Colonic mucosa (tissue), 4 donors: ENCODE measurements at places on chromosomes 3 and 15. TPM values are rescaled to one million over a fixed set of nuclear protein-coding genes. Genes with fewer than 3 reads are reported as not detected.

DNA sequence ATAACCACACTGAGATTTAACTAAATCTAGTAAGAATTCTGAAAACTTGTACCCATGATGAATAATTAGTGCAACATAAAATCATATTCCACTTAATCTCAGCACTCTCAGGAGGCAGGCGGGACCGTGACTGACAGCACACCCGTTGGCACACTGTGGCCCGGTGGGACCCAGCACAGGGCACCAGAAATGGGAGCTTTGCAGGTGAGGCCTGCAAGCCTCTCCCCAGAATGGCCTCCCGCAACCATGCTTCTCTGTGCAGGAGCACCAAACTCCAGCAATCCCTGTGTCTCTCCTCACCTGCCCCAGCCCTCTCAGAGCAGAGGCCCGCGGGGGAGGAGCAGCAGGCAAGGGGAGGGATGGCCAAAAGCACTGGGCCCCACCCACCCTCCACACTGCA is 31.5 kb upstream of the OCA2 start:
- no peak for DNase-seq

The SMCO1 gene
- not detected for total RNA-seq

GRCh38 chr15:62472616-62473299 is 307.7 kb upstream of the C2CD4B start:
- peak; percentile 54 for DNase-seq

- DNase-seq = no peak
Observed at GRCh38 chr15:100968050-100968966, 49.2 kb downstream of the LRRK1 start.

- DNase-seq = peak; percentile 64
Observed at GRCh38 chr3:129439226-129439816, 427 bp downstream of the MBD4 start.

DNA sequence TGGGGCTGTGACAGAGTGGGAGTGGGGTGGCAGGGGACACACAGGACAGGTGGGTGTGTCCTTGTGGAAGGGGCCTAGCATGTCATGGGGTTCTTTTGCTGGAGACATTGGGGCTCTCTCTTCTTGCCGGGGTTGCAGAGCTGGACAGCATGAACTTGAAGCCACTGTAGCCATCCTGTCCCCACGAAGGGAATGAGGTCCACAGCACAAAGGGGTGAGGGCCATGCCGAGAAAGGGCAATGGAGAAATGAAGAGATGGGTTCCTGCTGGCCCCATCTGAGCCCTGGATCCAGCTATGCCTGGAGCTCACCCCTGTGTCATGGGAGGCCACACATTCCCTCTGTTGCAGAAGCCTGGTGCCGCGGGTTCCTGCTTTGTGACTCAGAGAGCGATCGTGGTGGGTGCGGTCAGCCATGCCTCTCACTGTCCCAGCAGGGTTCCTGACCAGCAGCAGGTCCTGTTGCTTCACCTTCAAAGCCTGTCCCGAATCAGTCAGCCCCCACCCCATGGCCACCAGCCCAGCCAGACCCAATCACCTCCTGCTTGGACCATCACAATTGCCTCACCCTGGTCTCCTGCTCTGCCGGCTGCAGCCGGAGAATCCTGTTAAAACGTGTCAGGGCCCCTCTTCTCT is 50.0 kb downstream of the DNAJB8 start:
- DNase-seq = no peak

DNA sequence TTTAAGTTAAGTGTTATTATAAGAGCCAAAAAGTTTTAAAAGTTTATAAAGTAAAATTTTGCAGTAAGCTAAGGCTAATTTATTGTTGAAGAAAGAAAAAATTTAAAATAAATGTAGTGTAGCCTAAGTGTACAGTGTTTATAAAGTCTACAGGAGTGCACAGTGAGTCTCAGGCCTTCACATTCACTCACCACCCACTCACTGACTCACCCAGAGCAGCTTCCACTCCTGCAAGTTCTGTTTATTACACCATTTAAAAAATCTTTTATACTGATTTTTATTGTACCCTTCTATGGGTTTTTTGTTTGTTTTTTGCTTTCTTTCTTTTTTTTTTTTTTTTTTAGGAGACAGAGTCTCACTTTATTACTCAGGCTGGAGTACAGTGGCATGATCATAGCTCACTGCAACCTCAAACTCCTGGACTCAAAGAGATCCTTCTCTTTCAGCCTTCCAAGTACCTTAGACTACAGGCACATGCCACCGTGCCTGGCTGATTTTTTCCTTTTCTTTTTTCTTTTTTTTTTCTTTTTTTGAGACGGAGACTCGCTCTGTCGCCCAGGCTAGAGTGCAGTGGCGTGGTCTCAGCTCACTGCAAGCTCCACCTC is 25.9 kb downstream of the CSTA start:
- peak; percentile 36 for DNase-seq

DNA sequence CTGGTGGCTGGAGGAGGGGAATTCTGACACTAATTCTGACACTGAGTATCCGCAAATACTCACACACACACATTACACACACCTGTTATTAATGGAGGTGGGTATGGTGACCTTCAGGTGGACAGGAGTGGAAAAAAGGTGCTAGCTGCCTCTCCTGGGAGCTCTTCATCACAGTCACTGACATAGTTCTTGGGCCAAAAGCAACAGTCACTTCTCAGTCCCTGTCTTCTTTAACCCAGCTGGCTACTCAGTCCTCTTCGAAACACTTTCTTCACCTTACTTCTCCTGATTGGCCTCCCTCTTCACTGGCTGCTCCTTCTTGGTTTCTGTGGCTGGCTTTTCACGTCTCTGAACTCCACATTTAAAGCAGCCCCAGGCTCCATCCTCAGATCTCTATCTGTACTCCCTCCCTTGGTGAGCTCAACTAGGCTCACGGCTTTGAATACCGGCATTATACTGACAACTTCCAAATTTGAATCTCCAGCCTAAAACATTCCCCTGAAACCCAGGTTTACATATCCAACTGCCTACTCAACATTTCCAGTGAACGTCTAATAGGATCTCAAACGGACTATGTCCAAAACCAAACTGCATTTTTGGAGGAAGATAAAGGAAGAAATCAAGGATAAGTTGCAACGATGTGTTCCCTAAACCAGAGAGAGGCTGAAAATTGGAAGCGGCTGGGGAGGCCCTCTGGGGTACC is 53.2 kb upstream of the HEG1 start:
- no peak for DNase-seq

DNA sequence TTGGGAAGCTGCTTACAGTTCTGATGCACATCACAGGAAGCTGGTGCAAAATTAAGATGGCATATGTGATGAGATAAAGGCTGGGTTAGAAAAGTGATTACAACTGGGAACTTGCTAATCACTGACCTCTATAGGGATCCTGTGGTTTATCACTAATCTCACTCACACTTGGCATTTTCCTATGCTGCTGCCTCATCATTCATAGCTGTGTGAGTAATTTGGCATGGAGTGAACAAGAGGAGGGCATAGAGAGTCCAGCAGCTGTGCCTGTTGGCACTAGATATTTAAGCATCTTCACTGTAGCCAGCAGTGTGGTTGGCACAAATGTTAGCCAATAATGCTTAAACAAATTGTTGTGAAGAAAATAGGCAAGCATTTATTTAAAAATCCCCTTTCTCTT is 217.7 kb upstream of the CGNL1 start:
- no peak for DNase-seq

- DNase-seq = no peak
Observed at GRCh38 chr3:42653303-42653559, 266 bp upstream of the ZBTB47 start.

GRCh38 chr3:42652611-42653302 is 740 bp upstream of the ZBTB47 start:
- DNase-seq = peak; percentile 75

The TGM5 gene
- total RNA-seq = not detected

GRCh38 chr3:149186219-149186618 is 35.4 kb downstream of the CP start:
- DNase-seq = no peak

DNA sequence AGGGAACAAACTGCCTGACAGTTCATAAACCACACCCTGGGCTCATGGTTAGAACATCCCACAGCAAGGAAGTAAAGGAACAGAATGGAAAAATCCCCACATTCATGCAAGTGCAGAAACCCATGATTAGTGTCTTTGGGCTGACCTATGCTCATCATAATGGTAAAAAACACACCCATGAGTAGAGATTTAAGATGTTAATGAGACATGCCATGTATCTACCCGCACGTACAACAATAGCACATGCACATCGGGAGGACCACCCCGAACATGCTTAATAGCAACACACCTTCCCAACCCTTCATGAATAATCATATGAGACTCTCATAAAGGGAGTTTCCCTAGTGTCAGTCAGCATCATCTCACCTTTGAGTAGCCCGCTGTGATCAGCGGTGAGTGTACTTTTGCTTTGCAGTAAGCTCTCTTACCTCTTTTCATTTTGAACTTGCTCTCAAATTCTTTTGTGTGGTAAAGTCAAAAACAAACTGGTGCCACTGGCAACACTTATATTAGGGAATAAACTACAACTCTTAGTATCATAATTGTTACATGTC is 23.2 kb downstream of the ZBED2 start:
- DNase-seq = no peak

The EFL1 gene
- 38.9 TPM for total RNA-seq

The CACNA2D3 gene
- total RNA-seq = 0.42 TPM

The XPC gene
- total RNA-seq = 23.3 TPM

The HHATL gene
- 1.2 TPM for total RNA-seq

GRCh38 chr3:17137321-17137826 is 252.6 kb downstream of the PLCL2 start:
- DNase-seq = no peak

DNA sequence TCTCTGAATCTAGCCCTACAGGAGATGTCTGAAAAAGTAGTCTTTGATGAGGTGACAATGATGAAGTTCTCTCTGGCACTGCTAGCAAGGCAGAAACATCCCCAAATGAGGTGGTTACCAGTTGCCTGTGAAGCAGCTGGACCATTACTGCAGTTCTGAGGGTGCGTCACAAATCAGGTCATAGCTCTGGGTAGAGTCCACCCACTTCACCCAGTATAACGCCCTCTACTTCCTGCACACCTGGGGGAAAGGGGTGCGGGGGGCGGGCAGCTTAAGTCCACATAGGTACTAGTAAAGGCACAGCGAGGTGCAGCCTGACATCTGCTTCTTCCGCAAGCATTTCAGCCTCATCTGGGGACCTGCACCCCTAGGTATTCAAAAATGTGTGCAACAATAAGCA is 13.4 kb upstream of the SATB1 start:
- DNase-seq = no peak

DNA sequence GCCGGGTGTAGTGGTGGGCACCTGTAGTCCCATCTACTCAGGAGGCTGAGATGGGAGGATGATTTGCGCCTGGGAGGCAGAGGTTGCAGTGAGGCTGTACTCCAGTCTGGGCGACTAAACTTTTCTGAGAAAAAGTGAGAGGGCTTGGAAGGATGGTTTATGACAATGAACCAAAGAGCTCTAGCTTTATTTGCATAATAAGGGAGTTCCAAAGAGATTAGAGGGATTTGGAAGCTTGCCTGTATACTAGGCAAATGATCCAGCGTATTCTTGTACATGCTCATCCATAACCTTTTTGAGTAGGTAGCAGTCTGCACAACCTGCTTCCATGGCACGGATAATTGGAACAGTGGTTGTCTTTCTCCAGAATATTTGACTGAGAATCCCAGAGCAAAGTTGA is 251.1 kb downstream of the CHL1 start:
- DNase-seq = no peak

The CTXND1 gene
- total RNA-seq = 0.12 TPM

DNA sequence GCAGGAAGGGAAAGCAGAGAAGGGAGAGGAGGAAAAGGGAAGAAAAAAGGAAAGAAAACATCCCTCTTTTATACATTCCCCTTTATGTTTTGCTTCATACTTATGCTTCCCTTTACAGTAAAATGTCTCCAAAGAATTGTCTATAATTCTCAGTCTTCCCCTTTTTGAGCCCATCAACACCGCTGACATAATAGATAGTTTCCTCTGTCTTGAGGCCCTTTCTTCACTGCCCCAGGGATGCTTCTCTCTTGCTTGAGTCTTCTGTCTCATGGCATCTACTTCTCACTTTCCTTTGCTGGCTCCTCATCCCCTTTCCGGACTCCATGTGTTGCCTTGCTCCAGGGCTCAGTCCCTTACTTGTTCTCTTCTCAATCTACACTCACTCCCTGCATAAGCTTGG is 99.7 kb upstream of the DAZL start:
- DNase-seq = no peak

DNA sequence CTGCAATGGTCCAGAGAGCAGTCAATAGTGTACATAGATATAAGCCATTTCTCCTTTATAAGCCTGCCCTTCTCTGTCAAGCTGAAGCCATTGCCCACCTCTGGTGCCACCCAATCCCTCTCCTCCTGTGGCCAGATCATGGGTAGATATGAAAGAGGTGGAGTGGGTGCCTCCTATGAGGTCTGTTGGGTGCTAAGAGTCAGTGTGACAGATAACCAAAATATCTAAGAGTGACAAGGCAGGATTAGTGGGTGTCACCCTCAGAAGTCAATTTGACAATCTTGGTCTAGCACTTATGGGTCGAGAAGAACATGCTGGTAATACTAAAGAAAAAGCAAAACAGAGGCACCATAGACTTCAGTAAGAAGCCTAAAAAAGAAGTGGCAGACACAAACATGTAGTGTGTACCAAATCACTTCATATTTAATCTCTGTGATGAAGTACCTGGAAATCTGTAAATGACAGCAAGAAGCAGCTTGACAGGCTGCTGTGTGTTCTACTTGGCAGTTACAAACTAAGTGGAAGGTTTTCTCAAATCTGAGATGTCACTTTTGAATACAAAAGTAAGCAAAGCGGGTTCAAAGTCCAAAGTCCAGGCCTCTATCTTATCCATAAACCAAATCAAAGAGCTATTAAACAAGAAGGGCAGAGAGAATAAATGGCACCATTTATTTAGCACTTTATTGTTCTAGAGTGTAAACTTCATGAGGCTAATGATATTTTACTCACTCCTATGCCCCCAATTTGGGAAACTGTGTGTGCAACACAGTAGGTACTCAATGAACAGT is 118.9 kb upstream of the EOMES start:
- DNase-seq = no peak

The SLC9C1 gene
- total RNA-seq = 0.15 TPM

GRCh38 chr3:138296639-138297038 is 33.0 kb downstream of the NME9 start:
- DNase-seq = no peak

- DNase-seq = no peak
Observed at GRCh38 chr3:151538456-151539393, 77.9 kb upstream of the IGSF10 start.

The CCR4 gene
- 0.49 TPM for total RNA-seq

The FEZF2 gene
- not detected for total RNA-seq

The CCDC39 gene
- not detected for total RNA-seq
